ENCODE measurements at places on chromosomes 4 and X.

DNA sequence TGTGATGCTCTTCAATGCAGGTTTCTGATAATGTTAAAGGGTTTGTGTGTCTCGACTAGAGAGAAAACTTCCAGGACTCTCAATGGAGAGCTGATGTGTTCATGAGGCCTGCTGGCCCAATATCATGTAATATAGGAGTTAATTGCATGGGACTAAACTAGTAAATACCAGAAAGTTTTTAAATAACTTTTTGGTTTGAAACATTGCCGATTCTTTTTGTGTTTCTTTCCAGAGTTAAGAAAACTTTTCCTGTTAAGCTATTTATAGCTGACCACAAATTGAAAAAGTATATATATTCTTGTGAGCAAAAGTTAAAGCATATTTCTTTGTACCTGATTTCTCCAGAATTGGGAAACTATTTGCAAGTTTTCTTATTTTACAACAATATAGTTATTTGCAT is 49.7 kb downstream of the FAM9B start:
- DNase-seq: no peak

- DNase-seq: no peak
Observed at GRCh38 chr4:52751487-52751911, 274 bp upstream of the ERVMER34-1 start.

DNA sequence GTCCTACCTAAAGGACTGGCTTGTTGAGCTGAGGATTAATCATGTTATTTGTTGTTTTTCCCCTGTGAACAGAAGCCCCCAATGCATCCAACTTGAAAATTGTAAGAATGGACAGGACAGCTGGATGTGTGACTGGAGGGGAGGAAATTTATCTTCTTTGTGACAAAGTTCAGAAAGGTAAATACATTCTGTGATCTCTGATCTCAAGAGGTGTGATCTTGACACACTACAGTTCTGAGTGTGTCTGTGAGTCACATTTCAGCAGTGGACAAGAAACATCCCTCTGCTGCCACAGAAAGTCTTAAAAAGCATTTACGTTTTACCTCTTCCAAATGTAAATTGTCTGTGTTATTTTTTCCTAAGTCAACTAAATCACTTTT is 79.3 kb downstream of the NFKB1 start:
- DNase-seq: no peak

- DNase-seq: no peak
Observed at GRCh38 chrX:141815904-141816303, 22.2 kb upstream of the MAGEC3 start.

Data from T-cell (primary cell).